Iris pigment epithelial cell (primary cell): ENCODE measurements at places on chromosomes 6 and 20.

GRCh38 chr20:62642051-62642665 lies at the start of gene SLCO4A1:
Gene SLCO4A1 (plus strand): TSS chr20:62642503. CDS start chr20:62656455, 13,952 bp downstream.
- peak; percentile 63 for DNase-seq

GRCh38 chr6:118356054-118356453 lies 192.0 kb upstream of the PLN start:
- DNase-seq = peak; percentile 19

GRCh38 chr6:148508401-148509041 lies 165.9 kb downstream of the SASH1 start:
- peak; percentile 79 for DNase-seq

DNA sequence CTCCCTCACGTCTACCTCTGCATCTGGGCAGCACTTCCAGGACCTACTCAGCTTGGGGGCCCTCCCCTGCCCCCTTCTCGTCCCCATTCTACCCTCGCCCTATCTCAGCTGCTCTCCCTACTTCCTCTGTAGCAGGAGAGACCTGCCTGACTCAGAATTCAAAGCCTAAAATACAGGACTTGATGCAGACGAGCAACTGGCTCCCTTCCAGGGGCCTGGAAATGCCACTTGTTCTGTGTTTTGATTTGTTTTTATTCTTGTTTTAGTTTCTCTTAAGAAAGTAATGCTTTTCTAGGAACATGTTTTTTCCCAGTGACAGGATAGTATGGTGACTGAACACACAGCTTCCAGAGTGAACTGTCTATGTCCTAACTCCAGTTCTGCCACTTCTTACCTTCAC lies 320.4 kb upstream of the CDH4 start:
- DNase-seq = no peak

DNA sequence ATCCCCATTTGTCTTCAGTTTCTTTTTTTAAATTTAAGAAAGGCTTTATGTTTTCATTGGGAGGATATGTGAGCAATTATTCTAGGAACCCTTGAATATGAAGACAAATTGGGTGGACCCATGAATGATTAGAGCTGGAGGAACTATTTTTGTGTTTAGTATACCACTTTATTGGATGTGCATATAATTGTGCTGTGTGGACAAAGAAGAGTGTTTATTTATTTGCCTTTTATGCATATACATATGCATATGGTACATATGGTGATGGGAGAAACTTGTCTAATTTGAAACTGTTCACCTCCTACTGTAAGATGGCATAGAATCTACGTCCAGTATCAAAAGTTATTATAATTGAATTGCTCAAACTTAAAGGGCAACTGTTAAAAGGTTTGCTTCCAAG lies 94.8 kb upstream of the CENPW start:
- DNase-seq = no peak

DNA sequence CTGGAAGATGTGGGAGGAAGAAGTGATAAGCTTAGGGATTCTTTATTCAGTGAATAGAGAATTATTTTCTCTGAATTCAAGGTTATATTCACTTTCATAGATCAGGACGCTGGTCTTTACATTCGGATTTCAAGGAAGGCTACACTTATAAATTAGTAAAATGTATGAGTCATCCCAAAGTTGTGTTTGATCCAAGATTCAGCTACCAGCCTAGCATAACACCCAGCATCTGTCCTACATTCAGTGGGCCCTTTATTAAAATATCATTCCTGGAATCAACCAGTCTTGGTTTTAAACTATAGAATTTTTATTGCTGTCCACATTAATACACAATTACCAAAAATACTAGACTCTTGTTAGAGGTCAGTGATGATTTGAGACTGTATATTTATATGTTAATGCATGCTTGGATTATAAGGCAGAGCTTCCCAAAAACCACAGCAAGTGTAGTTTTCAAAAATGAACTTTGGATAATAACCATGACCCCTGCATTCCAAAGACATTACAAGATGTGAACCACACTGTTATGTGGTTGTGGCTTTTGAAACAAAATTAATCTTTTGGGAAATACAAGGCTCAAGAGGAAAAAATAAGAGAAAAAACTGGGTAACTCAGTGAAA lies 210.7 kb upstream of the CNR1 start:
- peak; percentile 89 for DNase-seq

GRCh38 chr6:12150812-12151432 lies 138.8 kb downstream of the HIVEP1 start:
- DNase-seq = no peak

DNA sequence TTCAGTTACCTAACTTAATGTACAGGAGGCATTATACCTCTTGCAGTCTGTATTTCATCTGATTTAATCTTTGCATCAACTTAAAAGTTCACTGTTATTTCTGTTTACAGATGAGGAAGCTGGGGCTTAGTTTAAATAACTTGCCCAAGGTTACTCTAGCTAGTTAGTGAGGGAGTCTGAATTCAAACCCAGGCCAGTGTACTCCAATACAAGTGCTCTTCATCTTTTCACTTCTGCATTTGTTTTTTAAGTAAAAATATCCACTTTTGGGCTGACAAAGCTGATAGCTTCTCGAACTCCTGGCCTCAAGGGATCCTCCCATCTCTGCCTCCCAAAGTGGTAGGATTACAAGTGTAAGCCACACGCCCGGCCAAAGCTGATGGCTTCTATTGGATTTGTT lies 23.6 kb downstream of the RREB1 start:
- no peak for DNase-seq

GRCh38 chr6:135572051-135572450 lies 74.5 kb upstream of the AHI1 start:
- no peak for DNase-seq

- DNase-seq = peak; percentile 96
Observed at GRCh38 chr6:31007694-31008093, 2.6 kb upstream of the MUC22 start.

DNA sequence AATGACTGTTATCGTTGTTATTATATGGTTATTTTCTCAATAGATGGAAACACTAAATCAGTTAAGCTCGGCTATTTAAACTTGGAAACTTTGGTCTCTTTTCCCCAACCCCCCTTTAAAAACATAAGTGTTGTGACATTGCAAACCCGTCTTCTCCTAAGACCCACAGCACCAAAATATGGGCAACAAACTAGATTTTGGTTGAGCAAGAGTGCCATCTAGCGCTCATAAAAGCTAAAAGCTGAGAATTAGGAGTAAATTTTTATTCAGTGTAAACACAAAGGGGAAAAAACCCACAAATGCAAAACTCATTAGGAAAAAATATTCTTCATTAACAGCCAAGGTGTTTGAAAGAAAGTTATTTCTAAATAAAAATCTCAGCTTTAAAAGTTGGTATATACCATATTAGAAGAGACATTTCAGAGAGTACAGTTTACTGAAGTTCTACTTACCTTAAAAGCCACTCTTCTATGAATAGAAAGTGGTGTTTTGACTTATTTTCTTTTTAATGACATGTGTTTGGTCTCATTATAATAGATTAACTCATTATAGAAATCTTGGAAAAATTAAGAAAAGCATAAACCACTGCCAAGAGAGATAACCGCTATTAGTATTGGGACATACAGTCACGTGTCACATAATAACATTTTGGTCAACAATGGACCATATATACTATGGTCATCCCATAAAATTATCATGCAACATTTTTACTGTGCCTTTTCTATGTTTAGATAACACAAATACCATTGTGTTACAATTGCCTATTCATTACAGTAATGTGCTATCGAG lies 21.1 kb downstream of the SESN1 start:
- peak; percentile 79 for DNase-seq

DNA sequence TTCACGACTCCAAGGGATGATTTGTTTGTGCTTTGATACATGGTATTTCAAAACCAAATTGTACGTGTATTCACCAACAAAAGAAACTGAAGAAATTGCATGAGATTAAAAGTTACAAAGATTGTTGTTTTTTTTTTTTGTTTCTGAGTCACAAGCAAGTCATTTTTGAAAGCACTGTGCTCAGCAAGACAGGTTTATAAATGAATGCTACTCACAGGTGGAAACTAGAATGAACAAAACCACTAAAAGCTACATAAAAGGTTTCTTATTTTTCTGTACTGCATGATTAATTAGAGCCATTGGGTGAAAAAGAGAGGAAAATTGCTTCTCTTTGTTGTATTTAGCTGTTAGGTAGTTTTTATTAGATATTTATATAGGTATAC lies 90.2 kb upstream of the RIPOR2 start:
- DNase-seq = no peak

DNA sequence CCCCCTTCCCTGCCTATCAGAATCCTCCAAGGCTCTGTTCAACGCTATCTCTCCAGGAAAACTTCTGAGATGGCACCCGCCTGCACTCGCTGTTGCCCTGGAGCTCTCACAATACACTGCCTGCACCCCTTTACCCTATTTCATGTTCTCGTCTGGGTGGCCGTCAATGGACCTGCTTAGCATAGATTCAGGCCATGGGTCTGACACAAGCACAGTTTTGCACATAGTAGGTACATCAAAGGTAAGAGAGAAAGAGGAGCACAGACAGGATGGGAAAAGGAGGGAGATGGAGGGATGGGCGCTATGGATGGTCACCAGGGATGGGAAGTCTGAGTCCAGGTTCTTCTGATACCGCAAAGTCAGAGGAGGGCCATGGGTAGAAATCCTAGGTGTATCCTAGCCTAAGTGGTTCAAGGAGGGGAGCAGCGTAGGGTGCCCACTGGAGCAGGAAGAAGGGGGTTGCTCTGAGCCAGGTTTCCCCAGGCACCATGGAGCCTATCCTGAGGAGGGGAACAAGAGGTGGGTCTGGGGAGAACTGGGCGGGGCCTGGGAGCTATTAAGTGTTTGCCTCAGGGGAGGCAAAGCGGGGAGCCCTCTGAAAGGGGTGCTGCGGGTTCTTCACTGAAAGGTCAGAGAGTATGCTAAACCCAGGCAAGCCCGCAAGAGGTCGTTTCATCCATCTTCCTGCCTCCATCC lies 89.3 kb downstream of the MRPL14 start:
- DNase-seq = no peak

- no peak for DNase-seq
Observed at GRCh38 chr6:37830225-37830624, 10.7 kb downstream of the ZFAND3 start.

- no peak for DNase-seq
Observed at GRCh38 chr20:44830523-44830922, 20.2 kb upstream of the RIMS4 start.

DNA sequence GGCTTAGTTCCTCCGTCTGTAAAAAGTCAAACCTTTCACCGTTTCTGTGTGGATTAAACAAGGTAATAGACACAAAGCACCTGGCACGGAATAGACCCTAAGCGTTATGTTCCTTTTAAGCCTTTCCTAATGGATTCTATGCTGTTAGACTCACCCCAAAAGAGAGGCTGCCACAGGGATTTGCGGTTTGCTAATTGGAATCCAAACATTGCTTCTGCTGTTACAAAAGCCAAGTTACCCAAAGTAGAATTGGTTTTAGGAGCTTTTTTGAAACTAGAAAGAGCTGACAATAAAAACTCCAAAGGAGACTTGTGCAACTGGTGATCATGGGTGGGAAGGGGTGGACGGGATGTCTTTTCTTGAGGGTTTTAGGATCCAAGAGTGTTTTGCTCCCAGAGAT lies 178.0 kb downstream of the BMP7 start:
- DNase-seq = no peak

- peak; percentile 27 for DNase-seq
Observed at GRCh38 chr6:85273870-85274269, 176.0 kb upstream of the NT5E start.

GRCh38 chr6:139144490-139145085 lies 9.7 kb downstream of the HECA start:
- no peak for DNase-seq

DNA sequence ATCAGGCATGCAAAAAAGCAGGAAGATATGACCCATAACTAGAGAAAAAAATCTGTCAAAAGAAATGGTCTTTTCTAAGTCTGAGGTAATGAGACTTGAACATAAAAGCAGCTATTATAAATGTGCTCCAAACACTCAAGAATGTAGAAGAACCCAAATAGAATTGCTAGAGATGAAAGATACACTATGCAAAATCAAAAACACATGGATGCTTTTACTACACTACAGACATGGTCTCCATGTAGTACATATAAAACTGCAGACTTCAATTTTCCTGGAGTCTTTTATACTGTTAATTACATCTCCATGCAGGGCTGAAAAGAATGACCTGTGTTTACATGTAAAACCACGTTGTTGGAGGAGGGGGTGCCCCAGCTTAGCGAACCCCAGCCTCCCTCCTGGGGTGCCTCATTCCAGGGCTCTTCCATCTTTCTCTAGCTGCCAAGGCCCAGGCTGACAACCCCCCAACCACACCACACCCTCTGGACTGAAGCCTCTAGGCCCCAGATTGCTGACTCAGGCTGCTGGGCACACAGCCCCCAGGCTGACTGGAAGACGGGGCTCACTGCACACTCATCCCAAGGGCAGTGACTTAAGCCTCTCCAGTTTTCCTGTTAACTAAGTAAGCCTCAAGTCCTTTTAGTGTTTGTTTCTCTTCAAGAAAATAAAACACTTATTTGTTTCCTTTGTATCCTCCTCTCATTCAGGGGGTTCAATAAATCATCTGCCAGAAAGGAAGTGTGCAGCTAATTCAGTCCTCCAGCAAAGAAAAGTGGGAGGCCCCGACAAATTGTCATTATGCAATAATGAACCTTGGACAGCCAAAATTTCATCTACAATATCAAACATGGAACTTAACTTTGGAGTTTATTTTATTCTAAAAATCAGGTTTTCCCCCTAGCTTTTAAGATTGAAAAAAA lies 26.0 kb upstream of the PLAGL1 start:
- peak; percentile 76 for DNase-seq

- peak; percentile 60 for DNase-seq
Observed at GRCh38 chr20:51660672-51661608, 107.2 kb downstream of the ATP9A start.

DNA sequence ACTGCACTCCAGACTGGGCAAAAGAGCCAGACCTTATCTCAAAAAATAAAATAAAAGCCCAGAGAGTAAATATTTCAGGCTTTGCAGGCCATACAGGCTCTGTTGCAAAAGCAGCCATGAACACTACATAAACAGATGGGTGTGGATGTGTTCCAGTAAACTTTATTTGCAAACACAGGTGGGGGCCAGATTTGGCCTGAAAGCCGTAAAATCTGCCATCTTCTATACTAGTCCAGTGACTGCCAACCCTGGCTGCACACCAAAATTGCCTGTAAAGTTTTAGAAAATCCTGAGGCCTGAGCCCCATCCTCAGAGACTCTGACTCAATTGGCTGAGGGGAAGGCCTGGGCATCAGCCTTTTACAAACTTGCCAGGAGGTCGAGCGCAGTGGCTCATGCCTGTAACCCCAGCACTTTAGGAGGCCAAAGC lies 103.6 kb downstream of the ZMYND8 start:
- no peak for DNase-seq

DNA sequence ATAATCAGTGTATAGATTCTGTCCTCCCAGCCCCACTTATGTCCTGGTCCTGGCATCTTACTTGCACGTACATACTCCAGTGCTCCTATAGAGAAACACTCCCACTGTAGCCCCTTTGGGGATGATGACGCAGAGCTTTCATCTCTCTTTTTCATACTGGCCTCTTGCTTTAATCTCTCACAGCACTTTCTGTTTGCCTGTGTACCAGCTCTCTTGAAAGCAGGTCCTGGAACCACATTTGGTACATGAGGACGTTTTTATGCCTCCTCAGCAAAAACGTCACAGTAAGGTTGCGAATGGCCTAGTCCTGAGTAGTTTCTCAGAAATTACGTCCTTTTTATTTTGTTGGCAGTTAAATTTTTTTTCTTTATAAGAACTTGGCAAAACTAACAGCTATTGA lies 10.8 kb downstream of the L3MBTL3 start:
- DNase-seq = no peak
